ENCODE measurements at places on chromosomes 6 and 20.

DNA sequence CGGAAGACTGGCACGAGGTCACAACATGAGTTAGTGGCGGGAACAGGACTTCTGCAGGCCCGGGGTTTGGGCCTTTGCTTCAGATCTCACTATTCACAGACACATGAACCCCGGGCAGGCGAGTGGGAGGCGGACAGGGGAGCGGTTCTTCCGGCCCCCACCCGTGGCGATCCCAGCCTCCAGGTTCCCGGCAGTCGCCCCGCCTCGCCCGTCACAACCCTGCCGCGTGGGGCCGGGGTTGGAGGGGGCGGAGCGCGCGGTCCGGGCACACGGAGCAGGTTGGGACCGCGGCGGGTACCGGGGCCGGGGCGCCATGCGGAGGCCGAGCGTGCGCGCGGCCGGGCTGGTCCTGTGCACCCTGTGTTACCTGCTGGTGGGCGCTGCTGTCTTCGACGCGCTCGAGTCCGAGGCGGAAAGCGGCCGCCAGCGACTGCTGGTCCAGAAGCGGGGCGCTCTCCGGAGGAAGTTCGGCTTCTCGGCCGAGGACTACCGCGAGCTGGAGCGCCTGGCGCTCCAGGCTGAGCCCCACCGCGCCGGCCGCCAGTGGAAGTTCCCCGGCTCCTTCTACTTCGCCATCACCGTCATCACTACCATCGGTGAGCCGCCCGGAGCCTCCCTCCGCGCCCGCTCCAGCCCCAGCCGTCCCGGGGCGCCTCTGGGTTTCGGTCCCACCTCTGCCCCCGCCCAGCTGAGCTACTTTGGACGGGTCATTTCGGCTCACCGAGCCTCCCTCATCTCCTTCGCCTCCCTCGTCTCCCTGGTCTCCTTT is at the start of gene KCNK15:
TSS of gene KCNK15 (plus strand) at position 268 of the 769 bp plus-strand sequence. CDS start at position 314, 46 bp downstream.
- no peak for DNase-seq

- DNase-seq = peak; percentile 98
Observed at GRCh38 chr6:14664112-14664601, 546.6 kb downstream of the CD83 start.

GRCh38 chr20:34311118-34312023 is 8.2 kb upstream of the AHCY start:
- no peak for DNase-seq

DNA sequence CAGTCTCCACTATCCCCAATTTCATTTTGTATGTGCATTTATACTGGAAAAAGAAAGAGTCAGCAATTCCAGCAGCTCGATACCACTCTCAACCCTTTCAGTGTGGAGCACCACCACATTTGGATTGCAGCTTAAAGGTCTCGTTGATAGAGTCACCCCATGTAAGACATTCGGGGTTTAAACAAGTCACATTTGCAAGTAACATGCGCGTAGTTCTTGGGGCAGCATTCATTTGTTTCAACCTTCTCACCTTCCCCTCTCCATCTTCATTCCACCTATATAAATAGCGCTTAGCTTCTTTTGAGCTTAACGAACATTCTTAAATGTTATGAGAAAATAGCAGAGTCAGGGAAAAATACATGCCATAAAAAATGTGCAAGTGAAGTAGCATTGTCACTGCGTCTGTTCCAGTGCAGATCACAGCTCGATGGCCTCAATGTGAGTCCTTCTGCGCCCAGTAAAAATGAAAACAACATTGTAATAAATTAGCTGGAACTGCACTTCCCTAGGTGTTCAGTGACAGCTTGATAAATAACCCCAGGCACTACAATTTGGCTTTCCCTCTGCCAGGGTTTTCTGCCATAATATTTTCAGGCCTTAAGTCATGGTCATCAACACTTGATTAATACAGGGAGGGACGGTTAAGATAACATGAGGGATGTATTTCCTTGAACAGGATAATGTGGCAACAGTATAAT is 737.8 kb upstream of the NRSN1 start:
- no peak for DNase-seq

- no peak for DNase-seq
Observed at GRCh38 chr20:32168184-32168910, 39.2 kb downstream of the PLAGL2 start.

DNA sequence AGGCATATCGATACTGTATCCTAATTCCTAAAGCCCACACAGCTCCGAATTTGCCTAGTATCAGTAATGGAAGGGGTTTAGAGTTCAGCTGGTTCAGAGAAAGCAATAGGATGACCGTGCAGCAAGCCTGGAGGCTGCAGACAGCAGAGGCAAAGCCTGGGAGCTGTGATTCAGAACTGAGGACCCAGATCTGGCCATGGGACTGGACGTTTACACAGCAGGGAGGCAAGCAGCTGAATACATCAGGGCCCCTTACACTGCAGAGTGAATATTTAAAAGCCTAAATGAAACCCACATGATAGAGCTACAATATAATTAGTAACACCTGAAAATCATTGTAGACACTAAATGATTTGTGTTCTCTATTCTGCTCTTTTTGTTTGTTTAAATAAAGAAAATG is 38.0 kb downstream of the ELOVL2 start:
- no peak for DNase-seq

GRCh38 chr6:42392833-42393232 is 58.9 kb downstream of the TRERF1 start:
- no peak for DNase-seq

DNA sequence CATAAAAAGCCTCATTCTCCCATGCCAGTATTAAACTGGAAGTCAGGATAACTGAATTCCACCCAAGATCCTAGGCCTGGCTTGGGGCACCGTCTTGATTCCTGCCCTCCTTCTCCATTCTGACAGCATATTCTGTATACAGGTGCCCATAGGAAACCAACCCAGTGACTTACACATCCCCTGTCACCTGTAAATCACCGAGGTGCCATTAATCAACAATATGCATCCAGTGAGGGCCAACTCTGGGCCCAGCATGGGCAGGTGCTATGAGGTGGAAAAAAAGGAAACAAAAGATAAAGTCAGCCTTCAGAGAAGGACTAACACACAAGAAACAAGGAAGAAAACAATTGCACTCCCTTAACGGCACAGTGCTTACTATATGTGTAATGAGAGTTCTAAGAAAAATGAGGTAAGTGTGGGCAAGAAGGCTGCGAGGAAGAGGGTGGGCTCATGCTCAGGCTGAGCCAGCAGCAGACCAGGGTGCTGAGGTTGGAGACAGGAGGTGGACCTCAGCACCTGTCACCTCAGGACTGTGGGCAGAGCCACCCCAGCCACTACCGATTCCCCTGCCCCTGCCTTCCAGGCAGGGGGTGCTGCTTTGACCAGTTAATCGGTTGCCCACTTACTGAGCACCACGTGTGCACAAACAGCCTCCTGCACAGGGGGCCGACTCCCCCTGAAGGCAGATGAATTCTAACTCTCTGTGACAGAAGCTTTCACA is 105.9 kb downstream of the TRERF1 start:
- no peak for DNase-seq

DNA sequence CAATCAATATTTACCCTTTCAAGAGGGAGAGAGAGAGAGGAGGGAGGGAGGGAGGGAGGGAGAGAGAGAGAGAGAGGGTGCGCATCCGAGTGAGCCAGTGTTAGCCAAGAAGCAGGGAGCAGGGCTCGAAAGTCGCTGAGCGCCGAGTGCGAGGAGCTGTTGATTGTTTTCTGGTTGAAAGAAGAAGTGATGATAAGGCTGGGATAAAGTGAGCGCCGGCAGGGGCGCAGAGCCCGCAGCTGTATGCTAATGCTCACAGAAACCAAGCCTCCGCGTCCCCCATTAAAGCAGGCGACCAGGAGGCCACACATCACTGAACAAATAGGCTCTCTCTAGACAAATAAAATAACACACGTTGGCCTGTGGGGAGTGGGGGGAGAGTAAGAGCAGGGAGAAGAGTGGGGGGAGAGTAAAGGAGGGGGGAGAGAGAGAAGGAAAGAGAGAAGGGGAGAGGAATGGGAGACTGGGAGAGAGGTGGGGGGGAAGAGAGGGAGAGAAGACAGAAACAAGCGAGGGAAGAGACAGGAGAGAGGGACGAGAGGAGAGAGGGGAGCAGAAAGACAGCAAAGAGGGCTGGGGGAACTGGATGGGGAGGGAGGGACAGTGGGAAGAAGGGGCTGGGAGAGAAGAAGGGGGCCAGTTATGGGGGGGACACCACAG is 5.0 kb upstream of the INSM1 start:
- no peak for DNase-seq

DNA sequence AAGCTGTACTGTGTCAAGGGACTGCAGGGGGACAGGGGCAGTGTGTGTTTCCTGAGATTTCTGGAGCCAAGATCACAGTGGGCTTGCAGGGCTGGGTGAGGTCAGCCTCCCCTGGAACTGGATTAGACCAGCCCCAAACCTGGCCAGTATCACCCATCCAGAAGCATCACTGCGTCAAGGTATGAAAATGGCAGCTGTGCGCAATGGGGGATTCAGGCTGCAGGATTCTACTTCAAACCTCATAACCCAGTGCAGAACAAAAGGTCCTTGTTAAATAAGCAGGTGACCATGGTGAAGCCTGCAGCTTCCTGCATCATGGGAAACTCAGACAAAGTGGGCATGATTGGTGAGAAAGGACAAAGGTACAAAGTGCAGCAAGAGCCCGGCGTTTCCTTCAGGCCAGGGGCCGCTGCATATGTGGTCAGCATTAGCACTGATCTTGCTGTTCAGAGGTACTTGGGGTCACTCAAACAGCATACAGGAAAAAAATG is 33.4 kb downstream of the TRAF3IP2 start:
- DNase-seq = no peak

DNA sequence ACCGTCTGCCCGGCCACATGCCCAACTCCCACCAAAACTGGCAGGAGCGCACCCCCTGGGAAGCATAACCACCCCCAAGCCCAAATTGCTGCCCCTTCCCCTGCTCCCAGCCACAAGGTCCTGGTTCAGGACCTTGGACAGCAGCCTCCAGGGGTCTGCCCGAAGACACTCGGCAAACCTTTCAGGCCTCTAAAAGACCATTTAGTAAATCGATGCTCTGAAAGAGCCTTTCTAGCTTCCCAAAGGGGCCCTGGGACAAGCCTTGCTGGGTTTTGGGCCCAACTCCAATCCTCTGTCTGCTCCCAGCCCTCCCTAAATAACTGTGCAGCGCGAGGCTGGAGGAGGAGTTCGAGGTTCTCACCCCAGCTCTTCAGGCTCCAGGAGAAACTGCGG is 30.5 kb downstream of the GRM4 start:
- peak; percentile 43 for DNase-seq

GRCh38 chr6:138526822-138527235 is 27.5 kb upstream of the NHSL1 start:
- DNase-seq = no peak

GRCh38 chr6:147941143-147941542 is 401.5 kb upstream of the SASH1 start:
- no peak for DNase-seq

GRCh38 chr6:4613795-4614194 is 162.4 kb upstream of the CDYL start:
- DNase-seq = peak; percentile 17

DNA sequence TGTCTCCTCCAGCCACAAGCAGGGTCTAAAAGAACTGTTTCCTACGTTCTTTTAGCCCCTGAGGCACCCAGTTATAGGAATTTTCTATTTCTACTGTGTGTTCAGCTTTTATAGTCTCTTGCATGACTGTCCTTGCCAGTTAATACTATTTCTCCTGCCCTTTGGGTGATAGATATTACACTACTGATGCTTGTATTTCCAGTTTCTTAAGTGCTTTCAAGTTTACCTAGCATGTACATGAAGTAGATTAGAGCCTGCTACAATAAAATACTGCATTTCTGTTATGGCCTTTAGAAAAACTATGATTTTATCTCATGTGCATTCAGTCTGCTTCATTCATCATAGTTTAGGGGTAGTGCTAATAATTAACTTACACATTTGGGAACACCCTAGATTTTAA is 89.6 kb downstream of the FOXO3 start:
- no peak for DNase-seq

GRCh38 chr6:121479486-121480098 is 44.1 kb downstream of the GJA1 start:
- no peak for DNase-seq

DNA sequence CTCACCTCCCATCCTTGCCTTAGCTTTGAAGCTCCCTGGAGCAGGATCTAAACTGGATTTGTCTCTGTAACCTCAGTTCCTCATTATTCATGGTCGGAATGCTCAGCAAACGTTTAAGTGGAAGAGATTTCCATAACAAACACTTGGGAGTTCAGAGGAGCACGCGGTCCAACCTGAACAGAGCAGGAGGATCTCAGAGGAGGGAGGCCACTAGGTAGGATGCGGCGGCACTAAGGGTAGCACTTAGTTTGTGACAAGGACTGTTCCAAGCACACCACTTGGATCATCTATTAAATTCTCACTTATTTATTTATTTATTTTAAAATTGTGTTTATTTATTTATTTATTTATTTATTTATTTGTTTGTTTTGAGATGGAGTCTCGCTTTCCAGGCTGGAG is 13.3 kb upstream of the CCN5 start:
- DNase-seq = no peak

GRCh38 chr6:118187568-118188164 is 280.6 kb downstream of the SLC35F1 start:
- no peak for DNase-seq

DNA sequence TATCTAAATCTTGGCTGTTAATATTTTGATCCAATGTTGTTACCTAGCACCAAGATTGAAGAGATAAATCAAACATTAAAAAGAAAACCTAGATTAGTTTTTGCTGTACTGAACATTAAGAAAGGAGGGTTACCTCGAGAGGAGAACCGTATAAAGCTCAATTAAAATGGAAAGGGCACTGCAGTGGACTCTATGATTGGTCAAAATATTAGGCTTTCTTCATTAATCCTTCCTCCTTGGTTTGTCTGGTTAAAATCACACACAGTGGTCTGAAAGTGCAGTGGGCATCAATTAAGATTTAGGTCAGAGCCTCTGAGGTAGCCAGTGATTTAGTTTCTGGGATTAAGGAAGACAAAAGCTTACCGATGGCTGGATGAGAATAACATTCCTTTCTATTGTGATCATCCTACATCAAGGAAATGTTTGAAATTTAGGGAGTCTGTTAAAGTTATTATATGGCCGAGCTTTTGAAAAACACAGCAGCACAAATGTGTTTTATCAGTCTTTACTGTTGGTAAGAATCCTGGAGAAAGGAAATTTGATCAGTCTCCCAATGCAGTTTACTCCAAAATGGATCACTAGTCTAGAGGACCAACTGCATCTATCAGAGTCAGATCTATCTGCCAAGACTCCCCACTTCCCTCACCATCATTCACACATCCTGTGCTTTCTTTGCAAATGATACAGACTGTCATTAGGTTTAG is 134.6 kb upstream of the NEDD9 start:
- DNase-seq = no peak

DNA sequence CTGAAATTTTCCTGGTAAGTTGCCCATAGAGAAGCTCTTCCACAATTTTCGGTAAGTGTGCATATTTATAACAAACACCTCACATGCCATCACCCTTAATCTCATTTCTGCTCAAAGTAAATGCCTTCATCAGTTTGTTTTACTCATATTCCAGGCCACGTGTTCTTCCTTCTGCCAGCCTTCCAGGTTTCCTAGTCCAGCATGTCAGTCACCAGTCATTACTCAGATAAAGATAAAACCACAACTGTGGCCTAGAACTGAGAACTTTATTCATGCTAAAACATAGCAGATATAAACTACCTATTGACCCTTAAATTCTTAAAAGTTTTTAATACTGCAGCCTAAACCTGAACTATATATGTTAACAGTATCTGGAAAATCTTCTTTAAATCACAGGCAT is 149.5 kb upstream of the SLC22A16 start:
- no peak for DNase-seq

- DNase-seq = no peak
Observed at GRCh38 chr6:82072121-82072521, 175.4 kb downstream of the IBTK start.
